Thoracic aorta endothelial cell (primary cell): ENCODE measurements at places on chromosomes 4 and X. TPM values are rescaled to one million over a fixed set of nuclear protein-coding genes. Genes with fewer than 3 reads are reported as not detected.

Gene PAGE2B
- total RNA-seq: not detected in 2 replicates

Gene MAGEA8
- not detected in 2 replicates for total RNA-seq

Gene CLGN
- total RNA-seq: 0.13 and 2.0 TPM in 2 replicates

Gene SHROOM2
- total RNA-seq: 14.1 and 14.8 TPM in 2 replicates

Gene RBMXL3
- total RNA-seq: not detected in 2 replicates

Gene NDP
- total RNA-seq: 0.27 and 1.2 TPM in 2 replicates

Gene ASB12
- 0.14 TPM in 1 of 2 replicates, not detected in the other for total RNA-seq

Gene SUPT20HL2
- total RNA-seq: 0.07 TPM in 1 of 2 replicates, not detected in the other

Gene PABPC4L
- total RNA-seq: 0.27 and 0.65 TPM in 2 replicates

Gene PABPC5
- total RNA-seq: 1.5 and 2.3 TPM in 2 replicates

Gene CLDN22
- total RNA-seq: not detected in 2 replicates

Gene FREM3
- under 0.01 TPM in 1 of 2 replicates, not detected in the other for total RNA-seq

Gene SNX12
- 69.7 and 73.2 TPM in 2 replicates for total RNA-seq

Gene GPR173
- 2.8 and 3.2 TPM in 2 replicates for total RNA-seq

Gene HPGD
- total RNA-seq: not detected in 2 replicates

Gene SRPX2
- total RNA-seq: 109 and 143 TPM in 2 replicates

Gene ZFYVE28
- total RNA-seq: 7.2 and 11.5 TPM in 2 replicates

Gene SPP1
- not detected in 2 replicates for total RNA-seq

Gene UGT2A3
- total RNA-seq: not detected in 2 replicates

Gene SHROOM3
- total RNA-seq: 5.1 and 10.2 TPM in 2 replicates
